Tibial nerve (tissue), 4 donors: ENCODE measurements at places on chromosomes 5 and 9.

GRCh38 chr5:132540764-132541163, 2.6 kb downstream of the IL5 start:
- no peak overlapping the region for H3K4me3 ChIP-seq
- H3K27me3 ChIP-seq: no peaks in the 10 kb centered on the region
- H3K36me3 ChIP-seq: no peaks in the 10 kb centered on the region

GRCh38 chr9:69773258-69773657, 13.4 kb upstream of the PTAR1 start:
- no peaks in the 10 kb centered on the region for H3K36me3 ChIP-seq
- no peak overlapping the region for H3K27ac ChIP-seq

- no peak overlapping the region for H3K27ac ChIP-seq
- no peaks in the 10 kb centered on the region for H3K27me3 ChIP-seq
- no peaks in the 10 kb centered on the region for H3K4me1 ChIP-seq
- no peaks in the 10 kb centered on the region for H3K36me3 ChIP-seq
- no peak overlapping the region for H3K4me3 ChIP-seq
Measured at GRCh38 chr9:26033336-26033735, 355.1 kb upstream of the TUSC1 start.

- H3K27ac ChIP-seq: no peak overlapping the region
- no peaks in the 10 kb centered on the region for H3K27me3 ChIP-seq
- H3K4me3 ChIP-seq: no peak overlapping the region
- no peaks in the 10 kb centered on the region for H3K4me1 ChIP-seq
Measured at GRCh38 chr9:113650207-113651131, 186.9 kb downstream of the RGS3 start.

- no peaks in the 10 kb centered on the region for H3K4me1 ChIP-seq
- no peak overlapping the region for H3K27ac ChIP-seq
- DNase-seq: no peak
- no peak overlapping the region for H3K4me3 ChIP-seq
- no peaks in the 10 kb centered on the region for H3K36me3 ChIP-seq
Measured at GRCh38 chr5:94130077-94130476, 388.7 kb upstream of the POU5F2 start.

- H3K27ac ChIP-seq: no peak overlapping the region
- no peaks in the 10 kb centered on the region for H3K36me3 ChIP-seq
- H3K4me3 ChIP-seq: no peak overlapping the region
Measured at GRCh38 chr9:76707510-76707909, 56.7 kb upstream of the PCA3 start.

DNA sequence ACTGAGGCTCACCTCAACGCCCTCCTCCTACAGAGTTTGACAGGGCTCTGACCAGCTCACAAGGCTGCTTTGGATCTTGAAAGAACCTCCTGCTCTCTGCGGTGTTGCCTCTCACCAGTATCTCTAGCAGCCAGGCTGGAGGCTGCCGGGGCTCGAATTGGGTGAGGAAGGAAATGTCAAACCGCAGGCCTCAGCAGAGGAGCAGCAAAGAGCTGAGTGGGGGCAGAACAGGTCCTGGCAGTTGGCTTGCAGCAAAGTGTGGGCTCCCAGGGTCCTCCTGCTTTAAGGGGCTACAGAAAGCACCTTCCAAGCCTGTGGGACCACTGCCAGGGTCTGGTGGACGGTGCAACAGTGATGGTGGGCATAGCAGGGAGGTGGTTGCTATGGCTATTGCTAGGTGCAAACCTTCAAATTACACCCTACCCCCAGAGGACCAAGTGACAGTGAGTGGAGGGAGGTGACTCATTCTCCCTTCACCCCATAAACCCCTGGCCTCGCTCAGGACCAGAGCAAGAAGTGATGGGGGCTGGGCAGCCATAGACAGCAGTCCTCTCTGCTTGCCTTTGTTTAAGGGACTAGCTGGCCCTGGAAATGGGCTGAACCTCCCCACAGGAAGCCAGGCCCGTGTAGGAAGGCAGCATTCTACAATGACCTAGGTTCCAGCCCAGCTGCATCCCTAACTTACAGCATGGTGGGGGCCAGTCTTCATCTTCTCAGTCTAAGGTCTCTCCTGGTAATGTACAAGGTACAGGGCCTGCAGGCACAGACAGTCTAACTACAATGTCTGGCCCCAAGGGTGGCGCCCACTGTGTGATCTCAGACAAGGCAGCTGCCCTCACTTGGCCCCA, 18.7 kb downstream of the LCP2 start:
- H3K4me1 ChIP-seq: peaks cover 23% of the 10 kb centered on the region
- no peaks in the 10 kb centered on the region for H3K27me3 ChIP-seq
- no peaks in the 10 kb centered on the region for H3K36me3 ChIP-seq

DNA sequence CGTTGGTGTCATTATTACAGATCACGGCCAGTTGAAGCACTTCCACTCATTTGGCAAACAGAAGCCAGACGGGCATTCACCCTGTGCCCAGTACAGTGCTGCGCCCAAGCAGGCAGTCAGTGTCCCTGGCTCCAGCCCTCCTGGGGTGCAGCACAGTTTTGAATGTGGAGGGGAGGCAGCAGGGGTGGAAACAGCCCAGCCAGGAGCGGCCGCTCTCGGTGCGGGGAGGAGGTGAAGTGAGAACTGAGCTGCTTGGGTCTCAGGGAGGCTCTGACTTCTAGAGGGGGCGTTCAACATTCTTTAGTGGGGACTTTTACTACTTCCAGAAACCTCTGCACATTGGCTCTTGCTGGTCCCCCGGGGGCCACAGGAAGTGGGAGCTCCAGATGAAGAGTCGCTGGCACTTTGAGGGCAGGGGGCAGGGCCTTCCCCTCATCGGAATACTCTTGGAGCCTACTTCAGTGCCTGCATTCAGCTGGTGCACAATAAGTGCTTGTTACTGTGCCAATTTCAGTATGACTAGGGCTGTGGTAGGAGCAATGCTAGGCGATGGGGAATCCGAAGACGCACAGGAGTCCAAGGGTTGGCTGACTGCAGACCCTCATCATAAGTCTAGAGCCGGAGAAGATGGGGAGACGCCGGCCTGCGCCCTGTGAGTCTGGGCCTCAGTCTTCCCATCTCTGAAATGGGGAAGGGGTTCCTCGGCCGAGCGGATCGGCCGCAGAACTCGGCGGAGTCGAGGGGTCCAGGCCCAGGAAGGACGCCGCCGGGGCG, 492 bp upstream of the NEK6 start:
- DNase-seq: no peak
- no peaks in the 10 kb centered on the region for H3K27me3 ChIP-seq
- no peaks in the 10 kb centered on the region for H3K36me3 ChIP-seq
- H3K4me1 ChIP-seq: peaks cover 24% of the 10 kb centered on the region
- peak overlapping the region; percentile 62 for H3K4me3 ChIP-seq
- H3K27ac ChIP-seq: peak overlapping the region; percentile 83

DNA sequence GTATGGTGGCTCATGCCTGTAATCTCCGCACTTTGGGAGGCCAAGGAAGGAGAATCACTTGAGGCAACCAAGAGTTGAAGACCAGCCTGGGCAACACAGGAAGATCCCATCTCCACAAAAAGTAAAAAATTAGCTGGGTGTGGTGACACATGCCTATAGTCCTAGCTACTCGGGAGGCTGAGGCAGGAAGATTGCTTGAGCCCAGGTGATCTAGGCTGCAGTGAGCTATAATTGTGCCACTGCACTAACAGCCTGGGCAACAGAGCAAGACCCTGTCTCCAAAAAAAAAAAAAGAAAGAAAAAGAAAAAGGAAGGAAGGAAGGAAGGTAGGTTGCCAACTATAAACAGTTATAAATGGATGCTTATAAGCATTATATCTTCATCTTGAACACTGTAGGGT, 51.0 kb downstream of the RFX3 start:
- H3K27me3 ChIP-seq: no peaks in the 10 kb centered on the region
- no peak overlapping the region for H3K4me3 ChIP-seq
- H3K4me1 ChIP-seq: peaks cover 7% of the 10 kb centered on the region
- H3K27ac ChIP-seq: no peak overlapping the region

GRCh38 chr9:96877269-96877668, 23.0 kb upstream of the ZNF782 start:
- H3K4me3 ChIP-seq: no peak overlapping the region
- H3K27me3 ChIP-seq: no peaks in the 10 kb centered on the region
- H3K4me1 ChIP-seq: no peaks in the 10 kb centered on the region

DNA sequence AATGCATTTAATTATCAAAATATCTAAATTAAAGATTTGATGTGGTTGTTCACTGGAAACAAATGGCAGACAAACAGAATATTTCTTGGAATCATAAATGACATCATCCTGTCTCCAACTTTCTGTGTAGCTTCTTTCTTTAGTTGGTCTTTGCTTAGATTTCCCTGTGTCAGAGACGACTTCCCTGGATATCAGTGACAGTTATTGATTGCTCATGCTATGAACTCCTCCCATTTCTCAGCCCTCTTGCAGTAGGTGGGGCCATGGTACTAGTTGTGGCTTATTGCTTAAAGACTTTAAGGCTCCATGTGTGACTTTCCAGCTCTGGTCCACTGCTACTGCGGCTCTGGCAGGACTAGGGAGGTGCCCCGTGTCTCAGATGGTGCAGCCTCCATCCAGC, 592.6 kb downstream of the MTRR start:
- peaks cover 14% of the 10 kb centered on the region for H3K4me1 ChIP-seq
- no peak overlapping the region for H3K4me3 ChIP-seq
- H3K27ac ChIP-seq: no peak overlapping the region
- no peaks in the 10 kb centered on the region for H3K27me3 ChIP-seq
- no peaks in the 10 kb centered on the region for H3K36me3 ChIP-seq
- no peak for DNase-seq

- H3K36me3 ChIP-seq: no peaks in the 10 kb centered on the region
- no peak overlapping the region for H3K4me3 ChIP-seq
- H3K27ac ChIP-seq: no peak overlapping the region
- no peaks in the 10 kb centered on the region for H3K4me1 ChIP-seq
Measured at GRCh38 chr9:109381011-109381729, 60.3 kb upstream of the EPB41L4B start.

- no peak overlapping the region for H3K4me3 ChIP-seq
- H3K4me1 ChIP-seq: no peaks in the 10 kb centered on the region
- no peaks in the 10 kb centered on the region for H3K27me3 ChIP-seq
- H3K36me3 ChIP-seq: peaks cover 9% of the 10 kb centered on the region
- no peak overlapping the region for H3K27ac ChIP-seq
- no peak for DNase-seq
Measured at GRCh38 chr5:75044406-75044805, 8.0 kb downstream of the GCNT4 start.

DNA sequence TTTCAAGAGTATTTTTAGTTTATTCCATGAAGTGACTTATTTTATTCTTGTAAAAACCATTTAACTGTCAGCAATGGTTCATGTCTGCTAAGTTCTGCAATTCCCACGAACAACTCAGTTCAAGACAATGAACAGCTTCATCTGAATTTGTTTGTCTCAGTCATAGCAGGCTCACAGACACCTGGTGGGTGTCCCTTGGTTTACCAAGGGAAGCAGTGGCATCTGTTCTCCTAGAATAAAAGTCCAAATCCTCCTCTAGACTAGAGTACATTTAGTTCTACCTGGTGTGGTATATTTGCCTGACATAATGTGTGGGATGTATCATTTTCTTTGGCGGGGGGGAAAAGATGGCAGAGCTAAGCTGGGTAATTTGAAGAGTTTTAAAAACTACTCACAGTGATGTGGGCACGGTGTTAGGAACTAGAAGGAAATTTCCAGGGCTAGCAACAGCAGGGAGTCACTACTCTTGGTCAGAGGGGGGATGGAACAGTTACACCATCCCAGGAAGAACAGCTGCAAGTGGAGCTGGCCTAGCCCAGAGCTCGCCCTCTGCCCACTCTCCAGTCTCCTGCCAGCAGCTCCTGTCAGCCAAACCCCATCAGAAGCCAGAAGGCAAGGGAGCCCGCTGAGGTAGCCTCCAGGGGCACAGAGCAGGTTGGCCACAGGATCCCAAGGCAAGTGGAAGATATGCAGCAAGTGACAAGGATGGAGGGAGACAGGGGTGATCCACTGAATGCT, 100.3 kb downstream of the PJA2 start:
- no peaks in the 10 kb centered on the region for H3K36me3 ChIP-seq
- DNase-seq: no peak
- no peaks in the 10 kb centered on the region for H3K4me1 ChIP-seq
- no peak overlapping the region for H3K27ac ChIP-seq
- H3K27me3 ChIP-seq: no peaks in the 10 kb centered on the region

GRCh38 chr9:123718188-123718587, 211.7 kb downstream of the DENND1A start:
- no peaks in the 10 kb centered on the region for H3K4me1 ChIP-seq
- DNase-seq: no peak
- H3K4me3 ChIP-seq: no peak overlapping the region

DNA sequence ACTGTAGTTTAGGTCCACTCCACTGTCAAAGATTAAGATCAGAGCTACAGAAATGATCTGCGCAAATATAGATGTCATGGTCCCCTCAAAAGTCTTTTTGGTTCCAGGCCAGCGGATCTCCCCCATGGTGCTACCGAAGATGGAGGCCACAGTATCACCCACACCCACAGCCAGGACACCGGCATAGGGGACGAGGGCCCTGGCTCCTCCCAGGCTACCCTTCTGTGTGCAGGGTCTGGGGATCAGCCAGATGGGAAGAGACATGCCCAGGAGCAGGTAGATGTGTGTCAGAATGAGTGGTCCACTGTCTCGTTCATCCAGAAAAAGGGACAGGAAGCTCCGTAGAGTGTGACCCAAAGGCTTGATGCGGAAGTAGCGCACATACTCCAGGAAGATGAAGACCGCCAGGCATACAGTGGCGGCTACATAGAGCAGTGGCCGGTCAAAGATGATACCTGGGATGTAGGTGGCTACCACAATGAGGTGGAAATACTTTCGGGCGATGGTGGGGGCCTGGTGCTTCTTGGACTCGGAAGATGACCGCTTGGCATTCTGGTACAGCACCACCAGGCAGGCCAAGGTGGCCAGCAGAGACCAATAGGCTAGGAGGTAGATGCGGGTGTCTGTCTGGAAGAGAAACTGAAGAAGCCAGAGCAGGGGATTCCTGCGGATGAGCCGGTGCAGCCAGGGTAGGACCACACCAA, 1.5 kb downstream of the DOLK start:
- no peak for DNase-seq
- H3K4me3 ChIP-seq: no peak overlapping the region
- no peak overlapping the region for H3K27ac ChIP-seq
- H3K4me1 ChIP-seq: no peaks in the 10 kb centered on the region

GRCh38 chr9:115289757-115290208, 171.8 kb upstream of the TNC start:
- no peak overlapping the region for H3K4me3 ChIP-seq
- H3K27ac ChIP-seq: no peak overlapping the region
- no peak for DNase-seq
- no peaks in the 10 kb centered on the region for H3K27me3 ChIP-seq

DNA sequence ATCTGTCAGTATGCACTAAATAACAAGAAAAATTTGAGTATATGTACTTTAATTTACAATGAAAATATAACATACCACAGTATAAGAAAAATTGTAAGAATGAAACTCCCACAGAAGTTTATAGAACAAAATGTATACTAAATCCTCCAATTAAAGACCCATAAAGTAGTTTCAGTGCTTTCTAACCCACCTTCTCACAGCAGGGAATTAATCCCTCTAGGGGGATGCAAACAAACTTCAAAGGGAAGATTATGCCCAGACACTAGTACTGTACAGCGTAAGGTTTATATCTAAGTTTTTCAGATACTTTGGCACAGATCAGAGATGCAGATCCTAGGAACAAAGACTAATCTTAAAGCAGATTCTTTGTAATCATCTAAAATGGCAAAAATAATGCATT, 57.2 kb downstream of the DENND1A start:
- no peaks in the 10 kb centered on the region for H3K4me1 ChIP-seq
- no peak for DNase-seq
